T-helper 9 cell (primary cell): ENCODE measurements at places on chromosomes 5 and 9.

- no peak for DNase-seq
These were observed 120.3 kb upstream of the LHFPL2 start for GRCh38 chr5:78768781-78769380.

GRCh38 chr5:105688227-105688792 is 1982.4 kb downstream of the EFNA5 start:
- DNase-seq: no peak

- DNase-seq: no peak
These were observed 3.3 kb downstream of the OLFML2A start for GRCh38 chr9:124780060-124780756.

GRCh38 chr5:6212244-6212643 is 166.1 kb downstream of the MED10 start:
- DNase-seq: no peak
